ENCODE measurements at places on chromosomes 4 and X. TPM values are rescaled to one million over a fixed set of nuclear protein-coding genes. Genes with fewer than 3 reads are reported as not detected.

Gene CACNA1F
- total RNA-seq = not detected

Gene CXCL1
- total RNA-seq = 131 TPM

Gene TLR2
- total RNA-seq = 9.9 TPM

Gene CLTRN
- total RNA-seq = 0.39 TPM

Gene STAP1
- not detected for total RNA-seq

Gene MTNR1A
- total RNA-seq = not detected

Gene GLUD2
- total RNA-seq = 0.23 TPM

Gene PFKFB1
- total RNA-seq = not detected

Gene LONRF3
- not detected for total RNA-seq

Gene TACC3
- total RNA-seq = 18.0 TPM

Gene PCDH10
- not detected for total RNA-seq

Gene ERVMER34-1
- 4.8 TPM for total RNA-seq

Gene TMSB15B
- total RNA-seq = 18.3 TPM

Gene POU4F2
- total RNA-seq = not detected

Gene TLL1
- total RNA-seq = 9.5 TPM

Gene IGFBP7
- total RNA-seq = 384 TPM

Gene LAMP2
- total RNA-seq = 84.4 TPM

Gene FRG2
- not detected for total RNA-seq

Gene TRIM61
- 0.62 TPM for total RNA-seq

Gene LUZP4
- not detected for total RNA-seq

Gene UPF3B
- total RNA-seq = 2.9 TPM

Gene HTN1
- total RNA-seq = not detected

Gene XPNPEP2
- total RNA-seq = not detected

Gene VEGFD
- total RNA-seq = not detected
